SK-N-SH treated with all-trans-retinoic acid at 6 μM for 48 hours (cell line): ENCODE measurements at places on chromosomes 7 and 10.

- ATAC-seq: no peak; the same call in 2 of the 3 replicates
Observed at GRCh38 chr7:76269895-76270294, 32.6 kb upstream of the HSPB1 start.

DNA sequence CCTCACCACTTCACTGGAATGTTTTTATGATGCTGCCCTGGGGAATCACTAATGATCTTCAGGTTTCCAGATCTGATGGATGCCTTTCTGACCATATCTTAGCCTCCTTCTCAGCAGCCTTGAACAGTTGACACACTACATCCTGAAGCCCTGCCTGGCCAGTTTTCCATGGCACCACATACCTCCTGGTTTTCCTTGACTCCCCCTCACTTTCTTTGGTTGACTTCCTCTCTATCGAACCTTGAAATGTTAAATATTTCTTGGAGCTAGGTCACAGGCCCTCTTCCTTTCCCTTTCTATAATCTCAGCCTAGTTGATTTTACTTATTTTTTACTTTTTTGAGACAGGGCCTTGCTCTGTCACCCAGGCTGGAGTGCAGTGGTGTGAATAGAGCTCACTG lies 108.8 kb upstream of the CDK1 start:
- ATAC-seq: no peak

DNA sequence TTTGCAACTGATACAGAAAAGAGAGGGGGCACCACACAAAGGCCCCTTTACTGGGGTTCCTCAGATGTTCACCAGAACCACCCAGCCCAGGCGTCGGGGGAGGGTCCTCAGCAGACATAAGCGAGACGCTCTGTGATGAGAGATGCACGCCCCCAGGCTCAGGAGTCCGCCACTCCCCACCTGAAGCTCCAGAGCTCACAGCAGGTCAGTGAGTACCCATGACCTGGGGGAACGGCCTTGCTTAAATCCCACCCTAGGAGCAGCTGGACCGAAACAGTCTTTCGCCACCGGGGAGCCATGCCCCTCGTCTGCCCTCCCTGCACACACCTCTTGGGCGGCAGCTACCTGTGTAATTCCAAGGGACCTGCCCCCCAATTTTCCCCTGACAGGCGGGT lies 2.8 kb downstream of the CRYGN start:
- no peak for ATAC-seq

DNA sequence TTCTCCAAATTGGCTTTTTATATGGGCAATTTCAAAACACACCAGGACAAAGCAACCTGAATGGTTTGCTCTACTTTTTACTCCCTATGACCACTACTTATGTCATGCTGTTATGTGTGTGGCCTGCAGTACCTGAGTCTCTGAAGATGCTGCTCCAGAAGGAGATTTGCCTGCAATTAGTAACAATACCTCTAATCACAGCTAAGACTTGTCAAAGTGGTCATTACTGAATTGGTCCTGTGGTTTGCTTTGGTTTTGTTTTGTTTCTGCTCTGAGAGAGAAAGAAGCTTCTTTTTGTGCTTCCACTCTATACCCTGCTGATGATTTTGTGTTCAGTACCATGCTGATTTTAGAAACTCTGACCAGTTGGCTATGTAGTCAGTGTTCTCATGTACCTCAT lies 25.5 kb downstream of the HGF start:
- ATAC-seq: no peak

DNA sequence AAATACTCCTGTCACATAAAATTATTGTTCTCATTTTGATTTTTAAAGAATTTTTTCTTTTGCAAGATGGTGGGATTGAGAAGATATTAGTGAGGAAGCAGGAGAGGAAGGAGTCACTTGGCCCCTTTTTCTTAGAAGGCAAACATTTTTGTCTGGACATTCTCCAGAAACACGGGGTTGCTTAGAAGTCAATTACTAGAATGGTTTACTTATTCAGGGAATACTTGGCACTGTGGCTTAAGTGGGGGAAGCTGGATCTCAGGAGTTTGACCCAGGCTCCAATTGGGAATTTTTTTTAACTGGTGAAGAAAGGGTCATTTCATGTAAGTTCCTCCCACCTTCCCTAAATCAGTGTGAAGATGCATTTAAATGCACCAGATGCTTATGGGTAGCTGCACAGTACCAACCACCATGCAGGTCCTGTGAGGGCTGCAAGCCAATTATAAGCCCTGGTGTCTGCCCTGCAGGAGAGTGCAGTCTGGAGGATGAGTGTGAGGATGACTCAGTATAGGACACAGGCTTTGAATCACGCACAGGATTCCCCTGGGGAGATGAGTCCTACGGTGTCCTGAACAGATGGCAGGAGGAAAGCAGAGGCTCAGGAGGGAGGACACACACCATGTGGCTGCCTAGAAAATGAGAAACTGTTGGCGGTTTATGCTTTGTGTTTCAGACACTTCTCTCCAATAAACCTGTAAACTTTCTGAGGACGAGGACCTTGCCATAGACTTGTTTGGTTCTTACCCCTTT lies 299.1 kb downstream of the PLXNA4 start:
- peak; percentile 36; the same call in 1 of the 3 replicates for ATAC-seq

DNA sequence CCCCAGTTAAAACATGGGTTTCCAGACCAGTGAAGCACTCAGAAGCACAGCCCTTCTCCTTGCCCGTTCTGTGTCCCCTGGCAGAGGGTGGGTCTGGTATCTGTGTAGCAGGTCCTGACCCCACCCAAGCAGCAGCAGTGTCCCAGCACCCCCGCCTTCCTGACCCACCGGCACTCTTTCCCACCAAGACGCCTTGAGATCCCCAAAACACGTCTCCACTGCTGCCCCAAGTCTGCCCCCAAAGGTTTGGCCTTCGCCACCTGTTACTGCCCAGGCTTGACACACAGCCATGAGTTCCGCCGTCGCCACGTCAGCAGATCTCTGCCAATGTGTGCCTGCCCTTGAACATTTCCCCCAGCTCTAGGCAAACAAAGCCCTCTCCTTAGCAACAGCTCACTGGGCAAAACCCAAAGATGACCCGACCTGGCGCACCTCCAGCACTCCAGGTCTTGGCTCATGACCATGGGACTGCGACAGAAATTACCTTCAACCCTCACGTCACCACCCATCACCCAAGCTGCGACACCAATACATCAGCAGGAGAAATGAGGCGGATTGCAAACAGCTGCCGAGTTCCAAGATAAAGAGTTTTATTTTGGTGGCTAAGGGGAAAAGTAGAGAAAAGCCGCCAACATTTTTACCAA lies 75.6 kb downstream of the CTBP2 start:
- ATAC-seq: peak; percentile 32

DNA sequence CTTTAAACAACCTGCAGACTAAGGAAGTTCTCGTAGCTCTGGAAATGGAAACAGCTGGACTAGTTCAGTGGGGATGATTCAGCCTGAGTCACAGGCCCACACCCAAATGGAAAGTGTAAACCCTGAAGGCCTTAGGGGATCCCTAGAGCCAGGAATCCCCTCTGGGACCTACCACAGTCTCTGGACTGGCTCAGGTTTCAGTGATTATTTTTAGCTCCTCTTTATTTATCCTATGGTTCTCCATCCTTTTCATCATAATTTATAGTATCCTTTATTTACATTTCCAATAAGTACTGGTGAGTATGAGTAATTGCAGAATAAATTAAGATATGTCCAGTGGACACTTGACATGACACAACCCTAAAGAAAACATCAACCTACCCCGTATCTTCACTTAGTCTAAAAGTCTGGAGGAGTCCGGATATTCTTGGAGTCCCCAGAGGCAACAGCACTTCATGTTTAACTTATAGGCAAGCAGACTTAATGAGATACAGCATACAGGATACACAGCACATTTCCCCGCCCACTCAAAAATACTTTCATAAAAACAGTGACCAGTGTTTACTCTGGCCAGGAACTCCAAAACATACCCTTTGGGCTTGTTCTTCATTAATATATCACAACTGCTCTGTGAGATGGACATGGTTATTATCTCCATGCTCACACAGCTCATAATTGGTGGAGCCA lies 28.4 kb upstream of the SEMA3E start:
- peak; percentile 99 for ATAC-seq

DNA sequence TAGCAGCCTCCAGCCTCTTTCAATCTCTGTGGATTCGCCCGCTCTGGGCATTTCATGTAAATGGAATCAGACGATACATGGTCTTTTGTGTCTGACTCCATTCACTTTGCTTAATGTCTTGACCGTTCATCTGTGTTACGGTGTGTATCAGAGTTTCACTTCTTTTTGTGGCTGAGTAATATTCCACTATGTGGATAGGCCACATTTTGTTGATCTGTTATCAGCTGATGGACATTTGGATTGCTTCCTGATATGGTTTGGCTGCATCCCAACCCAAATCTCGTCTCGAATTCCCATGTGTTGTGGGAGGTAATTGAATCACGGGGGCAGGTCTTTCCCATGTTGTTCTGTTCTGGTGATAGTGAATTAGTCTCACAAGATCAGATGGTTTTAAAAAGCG lies 109.0 kb downstream of the LHPP start:
- ATAC-seq: no peak

DNA sequence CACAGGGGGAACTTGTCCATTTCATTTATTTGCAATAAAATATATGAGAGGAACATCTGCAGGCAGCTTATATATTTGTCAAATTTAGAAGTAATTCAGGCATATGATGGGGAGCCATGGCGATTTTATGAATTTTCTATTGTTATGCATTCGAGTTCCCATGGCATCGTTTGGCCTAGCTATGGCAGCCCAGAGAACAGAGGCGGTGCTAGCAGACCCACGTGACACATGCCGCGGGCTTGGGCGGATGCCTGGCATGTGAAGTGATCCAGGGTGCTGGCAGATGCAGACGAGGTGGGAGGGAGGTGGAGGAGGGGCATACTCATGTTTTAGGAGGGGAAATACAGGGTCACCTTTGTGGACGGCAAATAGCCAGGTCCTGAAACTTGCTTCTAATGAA lies 560.0 kb upstream of the GALNT17 start:
- ATAC-seq: no peak

- ATAC-seq: no peak
Observed at GRCh38 chr10:119337223-119337622, 129.9 kb downstream of the GRK5 start.

DNA sequence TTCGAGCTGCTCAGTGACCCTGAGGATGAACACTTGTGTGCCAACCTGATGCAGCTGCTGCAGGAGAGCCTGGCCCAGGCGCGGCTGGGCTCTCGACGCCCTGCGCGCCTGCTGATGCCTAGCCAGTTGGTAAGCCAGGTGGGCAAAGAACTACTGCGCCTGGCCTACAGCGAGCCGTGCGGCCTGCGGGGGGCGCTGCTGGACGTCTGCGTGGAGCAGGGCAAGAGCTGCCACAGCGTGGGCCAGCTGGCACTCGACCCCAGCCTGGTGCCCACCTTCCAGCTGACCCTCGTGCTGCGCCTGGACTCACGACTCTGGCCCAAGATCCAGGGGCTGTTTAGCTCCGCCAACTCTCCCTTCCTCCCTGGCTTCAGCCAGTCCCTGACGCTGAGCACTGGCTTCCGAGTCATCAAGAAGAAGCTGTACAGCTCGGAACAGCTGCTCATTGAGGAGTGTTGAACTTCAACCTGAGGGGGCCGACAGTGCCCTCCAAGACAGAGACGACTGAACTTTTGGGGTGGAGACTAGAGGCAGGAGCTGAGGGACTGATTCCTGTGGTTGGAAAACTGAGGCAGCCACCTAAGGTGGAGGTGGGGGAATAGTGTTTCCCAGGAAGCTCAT lies 1.1 kb downstream of the DDIT4 start:
- peak; percentile 32 for ATAC-seq

DNA sequence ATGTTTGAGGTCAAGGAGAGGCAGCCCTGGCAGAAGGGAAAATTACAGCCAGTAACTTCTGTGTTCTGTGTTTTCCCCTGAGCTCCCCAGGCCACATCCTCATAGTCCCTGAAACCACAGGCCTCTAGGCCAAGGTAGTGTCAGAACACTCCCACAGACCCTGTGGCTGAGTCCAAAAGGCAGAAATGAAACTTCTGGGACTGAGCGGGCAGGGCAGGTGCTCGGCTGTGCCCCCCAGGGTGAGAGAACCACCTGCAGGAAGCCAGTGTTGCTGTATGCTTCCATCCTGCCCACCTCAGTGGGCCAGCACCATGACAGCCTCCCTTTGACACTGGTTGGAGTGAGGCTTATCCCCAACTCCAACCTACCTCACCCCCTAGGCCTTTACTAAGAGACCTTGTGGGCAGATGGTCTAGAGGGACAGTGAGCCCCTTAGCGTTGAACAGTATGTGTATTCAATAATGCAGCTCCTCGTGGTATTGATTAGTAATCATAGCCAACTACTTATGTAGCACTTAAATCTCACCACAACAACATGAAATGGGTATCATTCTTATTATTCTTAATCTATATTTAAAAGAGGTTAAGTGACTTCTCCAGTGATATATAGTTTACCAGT lies 30.3 kb downstream of the PIK3CG start:
- ATAC-seq: no peak

DNA sequence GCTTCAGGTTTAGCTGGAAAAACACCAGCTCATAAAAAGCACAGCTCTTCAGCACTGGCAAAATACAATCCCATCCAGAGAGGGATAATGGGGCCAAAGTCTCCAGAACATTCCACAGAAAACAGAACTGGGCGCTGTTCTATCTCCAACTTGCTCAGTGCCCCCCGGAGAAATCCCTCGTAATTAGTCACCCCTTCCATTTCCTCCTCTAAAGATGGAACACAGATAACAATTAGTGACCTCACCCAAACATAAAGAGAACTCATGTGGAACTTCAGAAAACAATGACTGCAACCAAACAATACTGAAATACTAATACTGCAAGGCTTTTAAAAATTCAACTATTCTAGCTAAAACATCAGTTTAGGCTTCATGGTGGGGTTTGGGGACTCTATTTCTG lies 46.3 kb downstream of the KIAA1549 start:
- peak; percentile 55 for ATAC-seq

DNA sequence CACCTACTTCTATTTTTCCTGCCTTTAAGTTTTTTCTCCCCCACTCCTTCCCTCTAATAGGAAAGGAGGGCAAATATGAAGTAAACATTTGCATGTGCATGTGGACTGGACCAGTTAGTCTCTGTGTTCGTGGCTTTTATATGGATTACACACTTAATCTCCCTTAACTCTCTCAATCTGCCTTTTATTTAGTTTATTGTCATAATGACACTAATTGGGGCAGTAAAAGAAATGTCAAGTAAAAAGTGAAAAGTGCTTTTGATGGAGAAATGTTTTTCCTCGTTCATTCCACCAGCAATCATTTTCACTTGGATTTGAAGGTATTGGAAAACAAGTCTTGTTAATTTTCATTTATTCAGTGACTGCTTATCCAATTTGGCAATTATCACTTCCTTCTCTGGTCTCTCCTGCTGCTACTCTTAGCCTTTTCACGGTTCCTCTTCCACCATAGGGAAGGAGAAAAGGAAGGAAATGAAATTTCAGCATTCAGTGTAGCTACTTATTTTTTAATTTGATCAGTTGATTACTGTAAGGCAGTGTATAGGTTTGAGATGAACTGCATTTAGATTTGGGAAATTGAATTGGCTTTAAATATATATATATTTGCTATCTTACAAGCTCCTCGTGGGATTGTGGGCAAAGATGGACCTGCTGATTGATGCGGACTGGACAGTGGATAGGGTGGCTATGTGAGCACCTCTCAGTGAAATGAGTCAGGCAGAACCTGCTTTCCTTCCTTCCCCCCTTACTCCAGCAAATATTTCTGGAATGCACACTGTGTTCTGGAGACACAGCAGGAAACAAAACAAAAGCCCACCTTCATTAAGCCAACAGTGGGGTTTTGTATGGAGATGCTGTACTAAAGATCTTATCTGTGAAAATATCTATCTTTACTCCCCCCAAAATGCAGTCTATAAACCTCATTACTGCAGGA lies 77.5 kb downstream of the LRRC4 start:
- ATAC-seq: peak; percentile 61

- peak; percentile 31; the same call in 2 of the 3 replicates for ATAC-seq
Observed at GRCh38 chr7:155962191-155962967, 150.1 kb upstream of the SHH start.
